ENCODE measurements at places on chromosomes 3 and 15. TPM values are rescaled to one million over a fixed set of nuclear protein-coding genes. Genes with fewer than 3 reads are reported as not detected.
A peak's percentile ranks its signal among the peaks of the same experiment; 100 is the strongest.

- no peak overlapping the region for H3K27ac ChIP-seq
- H3K36me3 ChIP-seq: no peaks in the 10 kb centered on the region
- no peaks in the 10 kb centered on the region for H3K27me3 ChIP-seq
- H3K4me3 ChIP-seq: no peak overlapping the region
- H3K4me1 ChIP-seq: no peaks in the 10 kb centered on the region
Measured at GRCh38 chr3:195788711-195789581, 22.8 kb downstream of the MUC4 start.

- no peak for DNase-seq
- H3K4me3 ChIP-seq: no peak overlapping the region
- H3K27ac ChIP-seq: no peak overlapping the region
- no peaks in the 10 kb centered on the region for H3K27me3 ChIP-seq
- no peaks in the 10 kb centered on the region for H3K36me3 ChIP-seq
Measured at GRCh38 chr3:100957261-100957986, 35.8 kb downstream of the ABI3BP start.

- H3K27me3 ChIP-seq: no peaks in the 10 kb centered on the region
- H3K36me3 ChIP-seq: no peaks in the 10 kb centered on the region
- no peaks in the 10 kb centered on the region for H3K4me1 ChIP-seq
- no peak overlapping the region for H3K4me3 ChIP-seq
- H3K27ac ChIP-seq: no peak overlapping the region
- no peak for DNase-seq
Measured at GRCh38 chr3:97550408-97550807, 214.2 kb upstream of the ARL6 start.

MYZAP gene
- total RNA-seq: 3.3 TPM

GRCh38 chr15:37877851-37878741 lies 56.3 kb upstream of the TMCO5A start:
- no peaks in the 10 kb centered on the region for H3K36me3 ChIP-seq
- no peaks in the 10 kb centered on the region for H3K27me3 ChIP-seq
- no peak overlapping the region for H3K27ac ChIP-seq
- no peaks in the 10 kb centered on the region for H3K4me1 ChIP-seq
- no peak overlapping the region for H3K4me3 ChIP-seq

PTPRG gene
- 75.4 TPM for total RNA-seq

DNA sequence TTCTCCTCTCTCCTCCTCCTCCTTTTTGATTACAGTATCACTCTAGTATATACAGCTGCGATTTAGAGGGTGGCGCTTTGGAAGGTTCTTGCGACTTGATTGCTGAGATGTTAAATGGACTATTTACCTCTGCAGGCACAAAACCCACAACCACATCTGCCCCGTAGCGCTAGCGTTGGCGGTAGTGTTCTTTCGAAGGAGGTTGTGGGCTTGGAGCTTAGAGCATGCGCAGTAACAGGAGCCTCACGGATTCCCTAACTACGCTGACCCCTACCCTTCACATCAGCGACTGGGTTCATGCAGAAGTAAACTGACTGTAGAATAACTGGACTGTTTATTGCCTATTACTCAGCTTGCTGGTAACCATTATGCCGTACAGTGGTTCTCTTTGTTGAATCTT lies 58.0 kb downstream of the CGGBP1 start:
- H3K36me3 ChIP-seq: no peaks in the 10 kb centered on the region
- H3K4me1 ChIP-seq: no peaks in the 10 kb centered on the region
- peak; percentile 48 for DNase-seq
- H3K27me3 ChIP-seq: no peaks in the 10 kb centered on the region
- peak overlapping the region; percentile 34 for H3K4me3 ChIP-seq
- H3K27ac ChIP-seq: no peak overlapping the region

NRROS gene
- total RNA-seq: 3.2 TPM

FBXL2 gene
- 24.8 TPM for total RNA-seq
